T-helper 17 cell (primary cell): ENCODE measurements at places on chromosomes 5 and 9. TPM values are rescaled to one million over a fixed set of nuclear protein-coding genes. Genes with fewer than 3 reads are reported as not detected.
A peak's percentile ranks its signal among the peaks of the same experiment; 100 is the strongest.

CCNI2 gene
- total RNA-seq, result 13.7 TPM

DNA sequence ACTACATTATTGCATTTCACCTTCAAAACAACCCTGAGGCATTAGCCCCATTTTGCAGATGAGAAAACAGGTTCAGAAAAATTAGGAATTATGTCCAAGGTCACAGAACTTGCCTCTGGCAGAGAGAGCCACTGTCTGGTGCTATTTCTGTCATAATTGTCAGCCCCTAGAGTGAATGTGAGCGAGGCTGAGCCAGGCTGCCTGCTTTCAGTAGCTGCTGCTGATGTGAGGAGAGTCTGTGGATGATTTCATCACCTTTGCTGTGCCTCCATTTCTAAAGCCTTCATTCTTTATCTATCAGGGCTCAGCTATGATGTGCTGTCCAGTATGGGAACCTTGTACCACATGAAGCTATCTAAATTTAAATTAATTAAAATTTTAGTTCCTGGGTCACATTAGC, 71.4 kb downstream of the INSYN2B start:
- H3K36me3 ChIP-seq, result no peaks in the 10 kb centered on the region
- no peaks in the 10 kb centered on the region for H3K27me3 ChIP-seq
- no peak for DNase-seq
- H3K4me1 ChIP-seq, result peaks cover 11% of the 10 kb centered on the region

EQTN gene
- not detected for total RNA-seq

GRCh38 chr9:74872619-74873233, 15.0 kb downstream of the TRPM6 start:
- H3K4me3 ChIP-seq, result no peak overlapping the region
- DNase-seq, result no peak
- H3K4me1 ChIP-seq, result peaks cover 2% of the 10 kb centered on the region
- peaks cover 2% of the 10 kb centered on the region for H3K36me3 ChIP-seq
- H3K27ac ChIP-seq, result no peak overlapping the region

- DNase-seq, result no peak
- peaks cover 9% of the 10 kb centered on the region for H3K4me1 ChIP-seq
- H3K27me3 ChIP-seq, result no peaks in the 10 kb centered on the region
- H3K4me3 ChIP-seq, result no peak overlapping the region
Observed at GRCh38 chr5:170235876-170236864, 3.4 kb downstream of the C5orf58 start.

PTPA gene
- total RNA-seq, result 49.8 TPM

- H3K27ac ChIP-seq, result no peak overlapping the region
- H3K4me3 ChIP-seq, result no peak overlapping the region
- H3K4me1 ChIP-seq, result no peaks in the 10 kb centered on the region
- no peak for DNase-seq
Observed at GRCh38 chr5:153546566-153546965, 56.1 kb downstream of the GRIA1 start.

STPG3 gene
- 0.62 TPM for total RNA-seq

DNA sequence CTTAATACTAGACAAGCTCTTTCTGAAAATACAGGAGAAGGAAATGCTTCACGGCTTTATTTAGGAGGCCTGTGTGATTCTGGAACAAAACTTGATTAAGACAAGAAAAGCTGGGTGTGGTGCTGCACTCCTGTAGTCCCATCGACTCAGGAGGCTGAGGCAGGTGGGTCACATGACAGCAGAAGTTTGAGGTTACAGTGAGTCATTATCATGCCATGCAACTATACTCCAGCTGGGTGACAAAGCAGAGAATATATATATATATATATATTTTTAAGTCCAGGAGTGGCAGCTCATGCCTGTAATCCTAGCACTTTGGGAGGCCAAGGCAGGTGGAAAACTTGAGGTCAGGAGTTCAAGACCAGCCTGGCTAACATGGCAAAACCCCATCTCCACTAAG, 33.1 kb upstream of the SPIN1 start:
- H3K27me3 ChIP-seq, result no peaks in the 10 kb centered on the region
- no peak overlapping the region for H3K4me3 ChIP-seq
- no peak for DNase-seq
- no peak overlapping the region for H3K27ac ChIP-seq
- H3K4me1 ChIP-seq, result no peaks in the 10 kb centered on the region
- no peaks in the 10 kb centered on the region for H3K36me3 ChIP-seq

- peaks cover 33% of the 10 kb centered on the region for H3K4me1 ChIP-seq
- DNase-seq, result no peak
- H3K27ac ChIP-seq, result no peak overlapping the region
- H3K36me3 ChIP-seq, result peaks cover 2% of the 10 kb centered on the region
- H3K27me3 ChIP-seq, result no peaks in the 10 kb centered on the region
Observed at GRCh38 chr9:94867842-94868312, 141.4 kb downstream of the AOPEP start.

DNA sequence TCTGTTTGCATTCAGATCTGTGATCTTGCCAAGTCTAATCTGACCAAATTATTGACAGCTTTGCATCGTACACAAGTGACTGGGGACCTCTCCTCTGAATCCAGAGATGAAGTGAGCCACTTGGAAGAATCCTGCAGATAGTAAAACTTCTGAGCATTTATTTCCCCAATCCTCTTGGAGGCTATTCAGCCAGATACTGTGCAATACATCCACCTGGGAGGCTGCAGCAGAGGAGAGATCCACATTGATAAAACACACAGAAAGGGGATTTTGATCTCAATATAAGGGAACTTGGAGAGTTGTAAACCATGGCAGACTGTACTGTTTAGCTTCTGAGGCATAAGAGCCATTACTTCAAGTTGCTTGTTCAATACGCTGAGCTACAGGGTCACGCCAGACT, 654.6 kb downstream of the MTRR start:
- H3K27ac ChIP-seq, result no peak overlapping the region
- no peak for DNase-seq
- H3K36me3 ChIP-seq, result no peaks in the 10 kb centered on the region
- no peak overlapping the region for H3K4me3 ChIP-seq
- no peaks in the 10 kb centered on the region for H3K4me1 ChIP-seq
- H3K27me3 ChIP-seq, result peaks cover 4% of the 10 kb centered on the region

DNA sequence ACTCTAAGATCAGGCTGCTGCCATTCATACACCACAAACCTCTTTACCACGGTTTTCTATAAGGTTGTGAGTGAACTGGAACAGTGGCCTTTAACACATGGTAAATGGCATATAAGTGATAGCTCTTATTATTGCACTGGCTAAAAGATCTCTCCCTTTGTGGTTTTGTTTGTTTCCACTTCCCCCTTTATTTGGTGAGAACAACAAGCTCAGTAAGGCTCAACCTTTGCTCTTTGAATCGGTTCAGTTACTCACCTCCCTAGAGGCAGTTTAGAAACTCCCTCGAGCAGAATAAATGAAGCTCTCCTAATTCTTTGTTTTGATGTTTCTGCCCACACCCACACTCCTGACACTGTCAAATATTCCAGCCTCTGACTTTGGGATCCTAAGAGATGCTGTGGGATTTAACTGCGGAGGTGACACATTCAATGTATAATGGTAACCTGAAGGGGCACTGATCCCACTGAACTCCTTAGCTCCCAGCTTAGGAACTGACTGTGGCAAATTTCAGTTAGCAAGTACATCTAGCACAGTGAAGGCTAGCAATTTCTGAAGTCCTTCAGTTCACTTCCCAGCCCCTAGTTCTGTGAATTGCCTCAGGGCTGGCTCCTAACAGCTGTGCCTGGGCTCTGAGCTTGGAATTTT, 22.5 kb upstream of the RAD23B start:
- no peaks in the 10 kb centered on the region for H3K36me3 ChIP-seq
- H3K27me3 ChIP-seq, result peaks cover 17% of the 10 kb centered on the region
- no peak overlapping the region for H3K27ac ChIP-seq
- no peak for DNase-seq
- H3K4me3 ChIP-seq, result no peak overlapping the region

GRCh38 chr9:93588641-93589609, 12.5 kb downstream of the PHF2 start:
- no peak overlapping the region for H3K4me3 ChIP-seq
- H3K27me3 ChIP-seq, result no peaks in the 10 kb centered on the region
- H3K36me3 ChIP-seq, result no peaks in the 10 kb centered on the region

GRCh38 chr9:15243081-15243480, 63.9 kb downstream of the TTC39B start:
- no peak overlapping the region for H3K27ac ChIP-seq
- H3K4me3 ChIP-seq, result no peak overlapping the region
- no peaks in the 10 kb centered on the region for H3K27me3 ChIP-seq
- H3K36me3 ChIP-seq, result peaks cover 5% of the 10 kb centered on the region

- no peak overlapping the region for H3K4me3 ChIP-seq
- no peaks in the 10 kb centered on the region for H3K27me3 ChIP-seq
- no peaks in the 10 kb centered on the region for H3K4me1 ChIP-seq
- DNase-seq, result no peak
- H3K27ac ChIP-seq, result no peak overlapping the region
- no peaks in the 10 kb centered on the region for H3K36me3 ChIP-seq
Observed at GRCh38 chr5:118818604-118819003, 169.7 kb downstream of the DTWD2 start.

GRCh38 chr9:72909428-72909827, 43.4 kb downstream of the ALDH1A1 start:
- no peak for DNase-seq
- no peaks in the 10 kb centered on the region for H3K36me3 ChIP-seq

GRCh38 chr5:68232277-68232676, 16.7 kb downstream of the PIK3R1 start:
- H3K27me3 ChIP-seq, result no peaks in the 10 kb centered on the region
- no peak overlapping the region for H3K4me3 ChIP-seq
- peak overlapping the region; percentile 79 for H3K27ac ChIP-seq
- no peak for DNase-seq

PLPPR1 gene
- total RNA-seq, result not detected

DNA sequence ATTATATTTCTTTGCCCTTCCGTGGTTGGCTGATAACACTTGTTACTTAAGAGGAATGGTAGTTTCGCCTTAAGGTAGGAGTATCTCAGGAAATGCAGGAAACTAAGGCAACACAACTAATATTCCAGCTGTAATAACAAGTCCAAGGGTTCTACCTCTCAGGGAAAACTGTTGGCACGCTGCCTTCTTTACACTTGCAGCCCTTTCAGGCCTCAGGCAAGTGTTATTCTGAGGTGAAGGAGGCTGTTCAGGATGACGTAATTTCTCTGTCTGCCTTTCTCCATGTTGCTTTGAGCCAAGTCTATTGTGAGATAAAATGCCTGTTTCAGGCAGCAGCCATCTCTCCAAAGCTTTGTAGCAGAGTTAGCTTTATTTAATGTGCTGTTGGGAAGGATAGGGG, 38.0 kb downstream of the VCAN start:
- H3K4me1 ChIP-seq, result no peaks in the 10 kb centered on the region
- no peak overlapping the region for H3K27ac ChIP-seq
- peaks cover 2% of the 10 kb centered on the region for H3K36me3 ChIP-seq

GRCh38 chr9:105693435-105694189, 729 bp upstream of the TMEM38B start:
- peak overlapping the region; percentile 86 for H3K27ac ChIP-seq
- peaks cover 13% of the 10 kb centered on the region for H3K4me1 ChIP-seq
- peak overlapping the region; percentile 92 for H3K4me3 ChIP-seq

DNA sequence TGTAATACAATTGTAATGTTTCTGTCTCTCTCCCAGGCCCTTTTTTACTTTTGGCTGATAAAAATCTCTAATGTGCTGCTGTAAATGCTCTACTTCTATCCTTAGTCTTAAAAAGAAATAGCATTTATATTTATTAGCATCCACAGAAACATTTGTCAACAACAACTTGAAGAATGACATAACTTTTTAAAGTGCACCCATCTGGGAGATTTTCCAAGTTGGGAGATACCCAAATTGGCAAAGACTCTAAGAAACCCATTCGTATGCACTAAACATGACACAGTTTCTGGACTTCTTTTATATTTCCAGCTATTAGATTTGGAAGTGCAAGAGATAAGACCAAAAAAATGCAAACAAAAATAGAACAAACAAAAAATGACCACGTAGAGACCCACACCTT, 2287.4 kb upstream of the WWC1 start:
- no peak overlapping the region for H3K4me3 ChIP-seq
- H3K4me1 ChIP-seq, result no peaks in the 10 kb centered on the region
- no peak for DNase-seq
- H3K27me3 ChIP-seq, result no peaks in the 10 kb centered on the region
- no peak overlapping the region for H3K27ac ChIP-seq
- H3K36me3 ChIP-seq, result no peaks in the 10 kb centered on the region

GRCh38 chr5:35248843-35249780, 18.8 kb upstream of the PRLR start:
- H3K27me3 ChIP-seq, result peaks cover 10% of the 10 kb centered on the region
- H3K27ac ChIP-seq, result no peak overlapping the region
- no peaks in the 10 kb centered on the region for H3K4me1 ChIP-seq

GRCh38 chr9:135714242-135715055, 12.5 kb downstream of the KCNT1 start:
- no peaks in the 10 kb centered on the region for H3K36me3 ChIP-seq
- peaks cover 54% of the 10 kb centered on the region for H3K27me3 ChIP-seq
- DNase-seq, result no peak
- H3K27ac ChIP-seq, result no peak overlapping the region
- peaks cover 4% of the 10 kb centered on the region for H3K4me1 ChIP-seq

DNA sequence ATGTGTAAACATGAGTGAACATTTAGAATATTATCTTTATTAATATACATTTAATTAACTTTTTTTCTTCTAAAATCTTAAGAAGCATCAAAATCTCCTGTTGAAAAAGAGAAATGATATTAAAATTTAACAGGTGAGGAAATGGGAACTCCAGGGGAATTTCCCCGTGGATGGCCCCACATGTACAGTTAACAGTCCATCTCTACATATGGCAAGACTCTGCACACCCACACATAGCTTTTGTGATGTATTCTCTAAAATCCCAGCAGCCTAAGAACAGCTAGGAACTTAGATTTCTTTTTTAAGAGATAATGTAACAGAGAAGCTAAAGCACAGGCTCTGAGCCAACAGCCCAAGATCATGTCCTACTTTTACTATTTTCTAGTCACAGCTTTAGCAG, 556.3 kb upstream of the RGMB start:
- H3K4me3 ChIP-seq, result no peak overlapping the region
- no peaks in the 10 kb centered on the region for H3K36me3 ChIP-seq
- H3K27ac ChIP-seq, result no peak overlapping the region
- DNase-seq, result no peak

SHLD3 gene
- 11.9 TPM for total RNA-seq

DNA sequence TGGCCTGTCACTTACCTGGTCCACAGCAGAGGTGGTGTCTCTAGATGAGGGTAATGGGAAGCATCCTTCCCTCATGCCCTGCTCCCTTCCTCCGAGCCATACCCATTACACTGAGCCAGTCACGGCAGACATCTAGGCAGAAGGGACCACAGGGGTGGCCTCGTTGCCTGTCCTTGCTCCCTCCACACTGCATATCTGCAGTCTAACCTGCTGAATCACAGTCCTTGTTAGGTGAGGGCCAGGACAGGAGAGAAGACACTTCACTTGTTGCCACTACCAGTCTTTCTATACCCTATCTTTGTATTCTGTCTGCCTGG, 18.4 kb upstream of the SPINK4 start:
- DNase-seq, result no peak
- H3K27me3 ChIP-seq, result peaks cover 9% of the 10 kb centered on the region
- no peak overlapping the region for H3K4me3 ChIP-seq
- H3K27ac ChIP-seq, result no peak overlapping the region

GRCh38 chr5:94613583-94613982, 4.8 kb downstream of the KIAA0825 start:
- no peak for DNase-seq
- peak overlapping the region; percentile 27 for H3K27ac ChIP-seq
- no peaks in the 10 kb centered on the region for H3K36me3 ChIP-seq
- no peak overlapping the region for H3K4me3 ChIP-seq

KCNIP1 gene
- not detected for total RNA-seq

- no peaks in the 10 kb centered on the region for H3K27me3 ChIP-seq
- H3K4me3 ChIP-seq, result no peak overlapping the region
- no peaks in the 10 kb centered on the region for H3K36me3 ChIP-seq
Observed at GRCh38 chr9:86829496-86830046, 117.7 kb downstream of the GAS1 start.

FREM1 gene
- total RNA-seq, result not detected

C5orf58 gene
- not detected for total RNA-seq
